ENCODE measurements at places on chromosomes 13 and 19.

- DNase-seq = no peak
Measured at GRCh38 chr13:20227288-20227687, 4.8 kb downstream of the GJB6 start.

- DNase-seq = no peak
Measured at GRCh38 chr19:34128558-34129250, 43.6 kb upstream of the LSM14A start.

- DNase-seq = no peak
Measured at GRCh38 chr13:68708336-68708908, 1399.2 kb upstream of the ATXN8OS start.

DNA sequence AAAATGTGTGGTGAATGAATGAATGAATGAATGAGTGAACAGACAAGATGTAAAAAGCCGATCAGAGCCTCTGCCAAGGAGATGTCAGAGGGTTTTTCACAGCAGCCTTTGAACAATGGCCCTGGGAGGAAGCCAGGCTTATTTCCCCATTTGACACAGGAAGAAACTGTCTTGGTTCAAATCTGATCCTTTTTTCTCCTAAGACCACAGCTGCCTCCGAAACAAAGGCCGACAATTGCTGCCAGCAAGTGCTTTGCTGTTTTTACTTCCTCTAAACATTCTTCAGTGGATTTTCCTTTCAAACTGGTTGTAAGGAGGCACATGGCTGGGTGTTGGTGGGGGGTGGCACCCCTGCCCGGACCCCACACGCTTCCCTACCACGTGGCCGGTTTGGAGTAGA lies 44.2 kb upstream of the HOMER3 start:
- DNase-seq = no peak

DNA sequence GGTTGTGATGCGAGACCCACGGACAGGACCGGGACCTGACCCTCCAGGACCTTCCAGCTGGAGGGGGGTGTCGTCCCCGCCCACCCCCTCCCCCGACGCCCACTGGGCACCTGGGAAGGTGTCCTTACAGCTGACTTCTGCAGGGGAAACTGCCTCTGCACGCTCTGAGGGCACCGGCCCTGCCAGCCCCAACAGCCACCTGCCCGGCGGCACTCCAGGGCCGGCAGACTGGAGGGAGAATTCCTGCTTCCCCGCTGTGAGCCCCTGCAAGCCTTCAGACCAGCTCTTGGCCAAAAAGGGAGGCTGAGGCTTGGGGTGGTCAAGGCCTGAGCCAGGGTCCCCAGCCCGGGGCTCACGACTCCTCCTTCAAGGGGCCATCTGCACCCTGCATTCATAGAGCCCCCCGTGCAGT lies 1.2 kb downstream of the CNN2 start:
- no peak for DNase-seq

- DNase-seq = no peak
Measured at GRCh38 chr13:112851107-112852038, 117.6 kb upstream of the MCF2L start.

DNA sequence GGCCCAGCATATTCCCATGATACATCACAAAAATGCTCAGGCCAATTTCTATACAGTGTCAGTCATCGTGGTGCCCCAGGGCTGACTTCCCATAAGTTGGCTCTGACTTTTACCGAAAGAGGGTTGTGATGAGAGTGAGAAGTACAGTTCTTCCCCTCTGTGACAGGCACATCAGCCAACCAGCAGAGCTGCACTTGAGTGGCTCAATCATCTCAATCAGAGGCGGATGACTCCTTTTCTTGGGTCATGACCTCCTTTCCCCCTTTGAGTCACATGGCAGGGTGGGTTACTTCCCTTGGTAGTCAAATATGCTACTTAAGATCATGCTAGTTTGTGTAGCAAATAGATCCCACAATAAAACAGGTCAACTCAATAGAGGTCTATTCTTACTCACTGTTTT lies 6.9 kb upstream of the AMER2 start:
- no peak for DNase-seq

DNA sequence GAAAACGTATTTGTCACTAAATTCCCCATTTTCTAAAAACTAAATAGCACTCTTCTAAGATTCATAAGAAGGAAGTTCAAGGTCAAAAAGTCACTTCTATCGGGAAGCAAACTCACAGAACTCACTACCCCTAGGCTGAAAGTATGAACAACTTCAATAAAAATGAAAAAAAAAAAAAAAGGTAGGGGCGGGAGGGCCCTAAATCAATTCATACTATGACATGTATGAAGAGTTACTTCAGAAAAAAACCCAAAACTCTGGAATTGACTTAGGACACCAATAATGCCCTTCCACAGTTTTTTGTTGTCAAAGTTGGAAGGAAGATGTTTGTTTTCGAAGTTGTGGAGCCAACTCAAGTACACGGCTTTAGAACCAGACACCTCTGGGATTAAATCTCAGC lies 1.1 kb downstream of the SUCLA2 start:
- DNase-seq = no peak

DNA sequence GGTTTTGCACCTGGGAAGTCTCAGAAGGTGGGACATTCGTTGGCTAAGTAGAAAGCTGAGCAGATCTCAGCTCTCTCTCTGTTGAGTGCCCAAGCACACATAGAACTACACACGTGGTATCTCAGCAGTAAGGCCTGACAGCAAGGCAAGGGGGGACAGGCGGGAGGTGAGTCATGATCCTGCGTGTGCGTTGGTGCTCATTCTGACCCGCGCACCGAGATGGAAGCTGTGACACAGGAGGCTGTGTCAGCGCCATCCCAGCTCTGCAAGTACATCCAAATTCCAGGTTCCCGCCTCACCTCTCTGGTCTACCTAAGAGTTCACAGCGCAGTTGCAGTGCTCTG lies 135.7 kb downstream of the USP12 start:
- DNase-seq = no peak

DNA sequence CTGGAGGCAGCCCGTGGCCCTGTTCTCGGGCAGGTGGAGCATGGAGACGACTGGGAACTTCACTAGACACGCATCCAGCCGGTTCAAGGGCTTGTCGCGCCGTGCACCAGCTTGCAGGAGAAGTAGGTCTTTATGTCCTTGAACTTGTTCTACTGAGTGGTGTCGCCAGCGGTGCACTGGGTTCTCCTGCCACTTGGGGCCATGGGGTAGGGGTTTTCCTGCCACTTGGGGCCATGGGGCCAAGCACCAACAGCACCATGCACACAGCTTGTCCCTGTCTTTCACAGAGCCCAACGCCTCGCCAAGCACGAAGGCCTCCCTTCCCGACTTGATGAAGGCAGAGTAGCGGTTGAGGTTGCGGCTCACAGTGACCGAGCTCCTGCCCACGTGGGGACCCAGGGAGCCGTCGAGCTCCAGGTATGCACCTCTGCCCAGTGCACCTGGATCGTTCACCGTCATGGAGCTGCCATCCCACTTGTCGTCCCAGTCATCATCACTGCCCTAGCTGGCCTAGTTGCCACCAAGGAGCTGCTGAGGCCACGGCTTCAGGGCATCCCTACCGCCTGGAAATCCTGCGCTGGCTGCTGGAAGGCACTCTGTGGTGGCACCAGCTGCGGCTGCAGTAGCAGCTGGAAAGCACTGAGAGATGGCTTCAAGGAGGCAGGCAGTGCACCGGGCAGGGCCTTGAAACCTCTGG lies 40.5 kb upstream of the TPM4 start:
- no peak for DNase-seq

- no peak for DNase-seq
Measured at GRCh38 chr13:72384879-72385278, 342.6 kb downstream of the MZT1 start.

- no peak for DNase-seq
Measured at GRCh38 chr19:17836530-17836929, 11.3 kb downstream of the JAK3 start.

DNA sequence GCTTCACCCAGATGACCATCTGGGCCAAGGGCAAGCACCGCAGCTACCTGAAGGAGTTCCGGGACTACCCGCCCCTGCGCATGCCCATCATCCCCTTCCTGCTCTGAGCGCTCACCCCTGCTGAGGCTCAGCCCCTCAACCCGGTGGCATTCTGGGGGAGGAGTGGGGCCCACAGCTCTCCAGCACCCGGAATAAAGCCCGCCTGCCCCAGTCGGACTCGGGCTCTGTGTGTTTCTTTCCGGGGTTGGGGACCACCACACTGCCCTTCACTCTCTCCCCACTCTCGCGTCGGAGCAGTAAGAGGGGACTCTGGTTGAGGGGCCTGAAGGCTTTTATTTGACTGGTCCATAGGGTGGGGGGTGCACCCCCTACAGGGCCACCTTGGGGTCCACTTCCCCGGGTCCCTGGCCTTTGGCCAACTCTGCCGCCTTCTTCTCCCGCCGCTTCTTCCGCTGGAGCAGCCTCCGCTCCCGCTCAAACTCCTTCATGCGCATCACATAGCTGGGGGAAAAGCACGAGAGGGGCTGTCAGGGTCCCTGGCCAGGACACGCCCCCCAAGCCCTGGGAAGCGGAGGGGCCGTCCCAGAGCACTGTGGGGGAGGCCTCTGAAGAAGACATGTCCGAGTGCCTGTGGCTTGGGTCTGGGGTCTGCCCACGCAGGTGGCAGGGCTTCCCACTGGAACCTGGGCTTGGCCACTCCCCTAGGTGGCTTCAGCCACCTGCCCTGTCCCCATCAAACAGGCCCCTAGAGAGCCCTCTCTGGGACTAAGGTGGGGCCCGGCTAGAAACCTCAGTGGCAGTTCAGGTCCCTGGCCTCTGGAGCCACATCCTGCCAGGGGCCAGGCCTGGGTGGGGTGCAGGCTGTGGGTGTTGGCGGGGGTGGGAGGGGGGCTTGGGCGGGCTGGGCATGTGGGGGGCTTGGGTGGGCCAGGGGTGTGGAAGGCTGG lies 5.8 kb downstream of the NDUFB7 start:
- DNase-seq = no peak

- DNase-seq = peak; percentile 21
Measured at GRCh38 chr19:30666301-30666803, 294.2 kb downstream of the ZNF536 start.

DNA sequence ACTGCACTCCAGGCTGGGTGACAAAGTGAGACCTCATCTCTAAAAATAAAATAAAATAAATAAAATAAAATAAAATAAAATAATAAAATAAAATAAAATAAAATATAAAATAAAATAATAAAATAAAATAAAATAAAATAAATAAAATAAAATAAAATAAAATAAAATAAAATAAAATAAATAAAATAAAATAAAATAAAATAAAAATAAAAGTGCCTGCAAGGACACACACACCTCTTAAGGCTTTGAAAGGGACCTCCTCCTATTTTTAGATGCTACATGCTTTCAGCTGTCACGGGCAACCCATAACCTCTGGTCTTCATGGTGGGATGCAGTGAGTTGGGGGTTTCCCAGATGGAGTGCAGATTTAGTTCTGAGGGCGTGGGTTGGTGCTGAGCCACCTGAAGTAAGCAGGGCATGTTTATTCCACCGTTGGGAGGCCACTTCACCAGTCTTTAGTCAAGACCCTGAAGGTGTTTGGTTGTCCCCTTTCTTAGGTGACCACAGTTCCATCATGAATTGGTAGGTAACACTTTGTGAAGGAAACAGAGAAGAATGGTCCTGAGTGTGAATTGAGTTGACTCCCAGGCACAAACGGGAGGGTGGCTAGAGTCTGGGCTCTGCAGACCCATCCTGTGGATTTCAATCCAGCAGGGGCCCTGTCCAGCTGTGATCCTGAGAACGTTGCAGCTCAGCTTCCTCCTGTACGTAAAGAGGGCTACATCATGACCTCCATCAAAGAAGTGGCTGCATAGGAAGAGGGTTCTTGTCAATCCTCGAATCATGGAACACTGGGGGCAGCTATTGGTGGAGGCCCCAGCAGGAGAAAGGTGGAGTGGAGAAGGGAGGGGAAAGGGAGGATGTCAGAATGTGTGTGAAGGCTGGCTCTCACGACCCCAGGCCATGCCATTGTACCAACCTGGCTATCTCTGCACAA lies 234.2 kb downstream of the ZNF536 start:
- no peak for DNase-seq

DNA sequence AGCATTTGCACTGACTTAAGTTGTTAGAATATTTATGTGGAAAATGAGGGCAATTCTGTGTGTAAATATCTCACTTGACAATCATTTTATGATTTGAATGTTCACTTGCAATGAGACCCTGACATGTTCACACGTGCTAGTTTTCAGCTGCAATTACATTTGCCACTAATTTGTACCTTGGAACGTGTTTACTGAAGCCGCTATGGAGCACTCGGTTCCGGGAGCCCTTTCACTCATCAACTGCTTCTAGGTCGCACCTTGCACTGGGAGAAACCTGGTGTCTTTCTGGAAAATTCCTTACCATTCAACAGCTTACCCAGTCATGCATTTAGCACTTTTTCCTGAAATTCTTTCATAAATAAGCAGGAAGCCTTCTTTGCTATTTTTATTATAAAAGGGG lies 229.6 kb downstream of the ZIC5 start:
- DNase-seq = no peak

- DNase-seq = no peak
Measured at GRCh38 chr19:8666814-8667405, 31.7 kb downstream of the ACTL9 start.

- no peak for DNase-seq
Measured at GRCh38 chr19:6269101-6269886, 10.5 kb downstream of the MLLT1 start.

- peak; percentile 23 for DNase-seq
Measured at GRCh38 chr19:39765091-39766076, 13.3 kb upstream of the LEUTX start.

DNA sequence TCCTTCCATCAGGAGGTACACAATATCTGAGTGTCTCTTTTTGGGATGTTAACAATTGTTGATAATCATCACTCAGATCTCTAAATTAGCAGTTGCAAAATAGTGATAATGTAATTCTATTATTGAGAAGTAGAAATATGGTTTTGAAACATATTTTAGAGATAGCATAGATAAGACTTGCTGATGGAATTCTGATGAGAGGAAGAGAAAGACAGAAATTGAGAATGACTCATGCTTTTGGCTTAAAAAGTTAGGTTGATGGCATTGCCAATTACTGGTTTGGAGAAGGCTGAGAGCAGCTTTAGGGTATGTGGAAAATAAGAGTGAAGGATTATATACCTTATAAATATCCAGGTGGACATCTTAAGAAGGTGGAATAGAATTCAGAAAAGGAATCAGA lies 106.4 kb upstream of the EDNRB start:
- no peak for DNase-seq

All from hypothalamus (tissue), 51 donors.